ENCODE measurements at places on chromosomes 5 and 9.

- no peak for DNase-seq
Measured at GRCh38 chr5:2066373-2066772, 183.6 kb upstream of the IRX4 start.

DNA sequence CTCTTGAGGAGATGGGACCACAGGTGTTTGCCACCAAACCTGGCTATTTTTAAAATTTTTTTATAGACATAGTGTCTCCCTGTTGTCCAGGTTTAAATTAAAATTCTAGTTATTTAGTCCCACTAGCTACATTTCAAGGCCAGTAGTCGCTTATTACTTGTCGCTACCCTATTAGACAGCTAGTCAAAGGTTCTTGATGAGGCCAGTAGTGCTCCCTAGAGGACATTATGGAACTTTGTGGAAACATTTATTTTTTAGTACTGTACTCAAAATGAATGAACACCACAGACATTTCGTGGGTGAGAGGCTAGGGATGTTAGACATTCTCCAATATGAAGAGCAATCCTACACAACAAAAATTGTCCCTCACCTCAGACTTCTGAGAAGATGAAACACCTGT lies 14.4 kb upstream of the GRXCR2 start:
- no peak for DNase-seq

GRCh38 chr5:77282337-77283027 lies 72.0 kb downstream of the PDE8B start:
- no peak for DNase-seq

DNA sequence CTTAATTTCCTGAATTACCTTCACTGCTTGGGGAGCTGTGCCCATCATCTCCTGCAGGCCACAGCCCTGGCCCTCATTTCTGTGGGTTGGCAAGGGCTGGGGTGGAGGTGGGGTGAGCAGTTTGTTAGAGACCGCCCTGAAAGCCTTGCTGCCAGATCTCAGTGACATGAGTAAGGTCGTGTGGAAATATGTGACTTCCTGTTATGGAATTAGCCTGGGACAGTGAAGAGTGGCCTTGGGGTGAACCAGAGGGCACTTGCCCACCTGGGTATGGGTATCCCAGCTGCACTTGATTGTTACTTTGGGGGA lies 2.5 kb upstream of the HNRNPAB start:
- no peak for DNase-seq

- no peak for DNase-seq
Measured at GRCh38 chr5:28391277-28391676, 1352.9 kb upstream of the CDH9 start.

DNA sequence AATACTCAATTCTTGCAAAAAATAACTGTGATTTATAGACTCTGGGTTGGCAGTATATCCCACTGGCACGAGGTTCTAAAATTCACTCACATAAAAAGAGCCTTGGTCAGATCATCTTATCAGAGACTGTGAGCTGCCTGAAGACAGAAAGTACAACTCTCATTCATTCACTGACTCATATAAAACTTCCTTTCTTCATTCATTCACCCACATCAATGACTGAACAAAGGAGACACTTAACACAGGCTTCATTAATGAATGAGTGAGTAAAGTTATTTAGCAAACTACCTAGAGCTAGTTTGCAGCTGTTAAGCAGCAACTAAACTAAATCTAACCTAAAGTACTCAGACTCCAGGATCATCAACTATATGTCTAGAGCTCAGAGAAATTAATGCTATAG lies 214.7 kb downstream of the DENND1A start:
- no peak for DNase-seq

DNA sequence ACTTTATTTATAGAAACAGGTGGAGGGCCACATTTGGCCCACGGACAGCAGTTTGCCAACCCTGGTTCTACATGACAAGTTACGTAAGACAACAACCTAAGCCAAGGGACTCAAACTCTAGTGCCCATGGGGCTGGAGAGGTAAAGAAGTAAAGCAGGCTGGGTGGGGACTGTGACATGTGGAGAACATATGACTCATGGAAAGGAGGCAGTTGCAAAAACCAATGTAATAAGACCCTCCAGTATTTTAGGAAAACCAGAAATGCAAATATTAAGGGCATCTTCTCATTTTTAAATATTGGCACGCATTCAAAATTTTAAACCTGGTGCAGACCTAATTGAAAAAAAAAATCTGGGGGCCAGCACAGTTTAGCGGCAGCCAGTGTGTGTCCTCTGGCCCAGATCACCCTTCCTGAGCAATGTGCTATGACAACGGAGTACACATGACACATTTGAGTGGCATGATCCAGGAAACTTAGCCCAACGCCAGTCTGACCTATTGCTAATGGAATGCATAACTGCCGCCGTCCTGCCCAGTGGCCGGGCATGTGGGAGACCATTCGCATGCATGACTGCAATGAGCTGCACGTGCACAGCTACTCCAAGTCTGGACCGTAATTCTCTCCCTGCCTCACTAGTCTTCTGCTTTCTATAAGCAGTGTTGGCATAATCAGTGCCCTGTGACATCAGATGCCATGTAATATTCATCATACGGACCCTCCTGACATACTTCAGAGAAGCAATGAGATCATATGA lies 97.2 kb downstream of the SH3TC2 start:
- DNase-seq, result no peak

- no peak for DNase-seq
Measured at GRCh38 chr5:147559749-147560148, 49.9 kb upstream of the DPYSL3 start.

DNA sequence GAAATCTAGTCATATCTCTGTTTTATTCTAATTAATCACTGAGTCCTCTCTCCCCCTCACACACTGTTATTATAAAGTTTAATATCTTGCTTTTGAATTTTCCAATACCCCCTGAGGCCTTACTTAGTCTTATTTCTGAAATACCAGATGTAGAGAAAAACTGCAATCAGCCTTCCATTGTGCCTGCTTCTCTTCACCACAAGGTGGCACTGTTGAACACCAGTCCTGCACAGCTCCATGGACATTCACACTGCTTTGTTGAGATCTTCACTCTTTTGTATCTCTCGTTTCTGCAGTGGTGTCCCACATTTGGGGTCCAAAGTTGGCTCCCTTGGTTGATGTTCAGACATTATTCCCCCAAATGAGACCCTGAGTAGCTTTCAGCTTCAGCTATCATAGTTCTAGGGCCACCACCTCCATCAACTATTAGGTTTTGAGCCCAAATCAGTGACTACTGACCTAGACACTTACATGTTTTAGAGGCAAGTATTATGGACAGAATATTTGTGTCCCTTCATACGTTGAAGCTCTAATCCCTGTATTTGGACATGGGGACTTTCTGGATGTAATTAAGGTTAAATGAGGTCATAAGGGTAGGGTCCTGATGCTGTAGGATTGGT lies 24.3 kb downstream of the BOD1 start:
- DNase-seq, result no peak

All from NCI-H510A (cell line).